Posterior cingulate gyrus (tissue), 11 donors: ENCODE measurements at places on chromosomes 5 and 9.

- DNase-seq, result no peak
Measured at GRCh38 chr9:126665644-126666035, 51.9 kb downstream of the LMX1B start.

DNA sequence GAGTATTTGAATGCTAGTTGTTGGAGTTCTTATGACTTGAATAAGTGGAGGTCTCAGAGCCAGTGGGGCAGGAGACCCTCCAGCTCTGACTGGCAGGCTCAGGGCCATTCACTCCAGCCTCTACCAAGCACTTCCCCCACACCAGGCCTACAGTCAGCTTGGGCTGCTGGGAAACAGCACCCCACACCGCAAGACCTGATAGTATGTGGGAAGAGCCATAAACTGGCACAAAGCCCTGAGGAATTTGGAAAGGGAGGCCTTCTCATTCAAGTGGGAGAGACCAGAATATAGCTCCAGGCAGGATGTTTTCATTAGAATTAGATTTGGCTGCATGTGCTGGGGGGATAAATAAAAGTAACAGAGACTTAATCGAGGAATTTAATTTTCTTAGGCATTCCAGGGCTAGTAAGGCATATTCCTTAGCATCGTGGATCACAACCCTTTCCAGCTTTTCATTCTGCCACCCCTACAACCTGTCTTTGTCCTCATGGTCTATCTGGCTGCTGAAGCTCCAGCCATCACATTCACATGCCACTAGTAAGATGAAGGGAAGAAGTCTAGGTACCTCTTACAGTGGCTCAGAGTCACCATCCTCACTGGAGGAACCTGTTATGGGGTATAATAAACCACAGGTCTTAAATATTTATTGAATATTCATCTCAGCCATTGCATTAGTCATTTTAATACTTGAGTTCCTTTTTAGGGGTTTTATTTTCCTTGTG, 47.5 kb downstream of the TMOD1 start:
- DNase-seq, result no peak

- no peak for DNase-seq
Measured at GRCh38 chr5:77171141-77171910, 39.2 kb upstream of the PDE8B start.

DNA sequence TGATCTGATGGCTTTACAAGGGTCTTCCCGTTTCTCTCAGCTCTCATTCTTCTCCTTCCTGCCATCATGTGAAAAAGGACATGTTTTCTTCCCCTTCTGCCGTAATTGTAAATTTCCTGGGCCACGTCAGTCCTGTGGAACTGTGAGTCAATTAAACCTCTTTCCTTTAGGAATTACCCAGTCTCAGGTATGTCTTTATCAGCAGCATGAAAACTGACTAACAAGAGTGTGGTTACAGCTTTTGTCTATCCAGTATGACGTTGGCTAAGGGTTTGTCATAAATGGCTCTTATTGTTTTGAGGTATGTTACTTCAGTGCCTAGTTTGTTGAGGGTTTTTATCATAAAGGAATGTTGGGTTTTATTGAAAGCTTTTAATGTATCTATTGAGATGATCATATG, 501.6 kb downstream of the CAAP1 start:
- DNase-seq, result no peak

- no peak for DNase-seq
Measured at GRCh38 chr9:105138306-105138801, 106.1 kb upstream of the SLC44A1 start.

DNA sequence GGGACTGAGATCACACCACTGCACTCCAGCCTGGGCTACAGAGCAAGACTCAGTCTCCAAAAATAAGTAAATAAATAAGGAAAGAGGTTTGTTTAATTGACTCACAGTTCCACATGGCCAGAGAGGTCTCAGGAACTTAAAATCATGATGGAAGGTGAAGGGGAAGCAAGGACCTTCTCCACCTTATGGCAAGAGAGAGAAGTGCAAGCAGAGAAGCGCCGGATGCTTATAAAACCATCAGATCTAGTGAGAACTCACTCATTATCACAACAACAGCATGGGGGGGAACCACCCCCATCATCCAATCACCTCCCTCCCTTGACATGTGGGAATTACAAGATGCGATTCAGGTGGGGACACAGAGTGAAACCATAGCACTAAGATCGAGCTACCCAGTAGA, 22.8 kb upstream of the RGMB start:
- no peak for DNase-seq
